ENCODE measurements at places on chromosomes 16 and 17.

DNA sequence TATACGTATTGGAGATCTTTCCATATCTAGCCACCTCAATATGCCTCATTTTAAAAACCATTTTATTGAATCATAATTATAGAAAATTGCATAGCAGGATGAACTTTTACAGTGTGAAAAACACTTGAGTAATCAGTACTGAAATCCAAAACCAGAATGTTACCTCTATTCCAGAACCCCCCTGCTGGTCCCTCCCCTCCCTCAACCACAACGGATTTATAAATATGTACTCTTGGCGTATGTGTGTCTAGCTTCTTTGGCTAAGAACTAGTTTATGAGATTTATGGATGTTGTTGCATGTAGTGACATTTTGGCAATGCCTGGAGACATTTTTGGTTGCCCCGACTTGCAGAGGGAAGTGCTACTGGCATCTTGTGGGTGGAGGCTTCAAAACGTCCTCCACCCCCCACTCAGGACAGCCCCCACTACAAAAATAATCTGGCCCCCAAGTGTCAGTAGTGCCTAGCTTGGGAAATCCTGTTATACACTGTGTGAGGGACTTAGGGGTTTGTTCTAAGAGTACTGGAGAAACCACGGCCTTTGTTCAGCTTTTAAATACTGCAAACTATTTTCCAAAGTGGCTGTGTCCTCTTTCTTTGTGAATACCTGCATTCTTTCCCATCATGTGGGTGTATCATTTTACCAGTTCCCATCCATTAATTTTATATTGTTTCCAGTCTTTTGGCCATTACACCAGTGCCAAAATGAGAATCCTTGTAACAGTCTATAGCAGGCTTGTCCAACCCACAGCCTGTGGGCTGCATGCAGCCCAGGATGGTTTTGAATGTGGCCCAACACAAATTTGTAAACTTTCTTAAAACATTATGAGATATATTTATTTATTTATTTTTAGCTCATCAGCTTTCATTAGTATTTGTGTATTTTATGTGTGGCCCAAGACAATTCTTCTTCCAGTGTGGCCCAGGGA, 23.7 kb downstream of the ITPRIPL2 start:
- DNase-seq: no peak

DNA sequence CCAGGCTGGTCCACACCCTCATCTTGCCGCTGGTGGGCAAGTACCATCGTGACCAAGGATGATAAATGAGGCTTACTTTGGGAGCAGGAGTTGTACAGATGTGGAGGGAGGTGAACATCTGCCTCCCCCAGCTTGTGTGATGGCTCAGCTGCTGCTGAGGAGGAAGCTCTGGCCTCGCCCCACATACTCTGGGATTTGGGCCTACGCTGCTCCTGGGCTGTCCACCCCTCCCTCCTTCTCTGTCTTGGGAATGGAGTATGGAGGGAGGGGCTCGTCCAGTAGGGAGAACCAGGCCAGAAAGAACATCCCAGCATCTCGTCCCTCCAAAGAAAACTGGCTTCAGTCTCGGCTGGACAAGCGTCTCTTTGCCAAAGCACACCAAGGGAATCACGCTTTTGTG, 134.8 kb upstream of the CDC42EP4 start:
- no peak for DNase-seq

DNA sequence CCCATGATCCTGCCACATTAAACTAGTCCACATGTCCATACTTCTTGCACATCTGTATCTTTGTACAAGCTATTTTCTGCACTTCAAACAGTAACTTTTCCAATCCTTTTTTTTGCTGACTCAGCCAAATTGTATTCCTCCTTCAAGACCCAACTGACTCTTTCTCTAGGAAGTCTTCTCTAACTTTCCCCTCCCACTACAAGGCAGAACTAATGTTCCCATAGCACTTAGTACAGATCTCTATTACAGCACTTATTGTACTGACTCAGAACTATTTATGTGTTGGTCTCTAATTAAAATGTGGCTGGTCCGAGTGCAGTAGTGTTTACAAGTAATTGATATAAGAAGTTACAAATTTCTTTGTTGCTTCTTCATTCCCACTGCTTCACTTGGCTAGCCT, 8.2 kb downstream of the FAM222B start:
- DNase-seq: no peak

- no peak for DNase-seq
These were observed 128.4 kb downstream of the ENGASE start for GRCh38 chr17:79203016-79203415.

All from stimulated activated CD8-positive, alpha-beta memory T cell treated with anti-CD3 and anti-CD28 coated beads, Interleukin-7, amount 100 ng/mL, for 4 hours (primary cell).